Astrocyte of the cerebellum (primary cell): ENCODE measurements at places on chromosomes 3 and 15.

DNA sequence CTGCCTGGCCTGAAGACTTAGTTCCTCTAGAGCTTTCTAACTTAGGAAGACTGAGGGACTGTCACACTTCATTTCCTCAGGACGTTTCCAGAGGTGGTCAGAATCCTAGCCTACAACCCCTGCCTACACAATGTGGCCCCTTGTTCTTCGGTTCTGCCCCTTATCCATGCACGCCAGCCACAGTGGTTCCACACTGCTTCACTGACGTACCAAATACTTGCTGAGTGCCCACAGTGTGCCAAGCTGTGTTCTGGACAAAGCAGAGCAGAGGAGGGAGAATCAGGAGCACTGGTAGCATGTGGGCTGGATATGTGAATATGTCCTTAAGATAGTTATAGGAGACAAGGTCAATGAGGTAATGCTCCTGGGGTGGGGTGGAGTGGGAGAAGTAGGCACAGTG, 70.5 kb upstream of the SAMMSON start:
- no peak for DNase-seq

- DNase-seq = no peak
Observed at GRCh38 chr3:66722675-66723074, 221.9 kb upstream of the LRIG1 start.

GRCh38 chr3:178507507-178508442, 28.5 kb upstream of the KCNMB2 start:
- no peak for DNase-seq

GRCh38 chr3:108118038-108118768, 27.4 kb upstream of the CD47 start:
- DNase-seq = no peak

GRCh38 chr3:50089609-50089945, 858 bp downstream of the RBM5 start:
- peak; percentile 11 for DNase-seq

DNA sequence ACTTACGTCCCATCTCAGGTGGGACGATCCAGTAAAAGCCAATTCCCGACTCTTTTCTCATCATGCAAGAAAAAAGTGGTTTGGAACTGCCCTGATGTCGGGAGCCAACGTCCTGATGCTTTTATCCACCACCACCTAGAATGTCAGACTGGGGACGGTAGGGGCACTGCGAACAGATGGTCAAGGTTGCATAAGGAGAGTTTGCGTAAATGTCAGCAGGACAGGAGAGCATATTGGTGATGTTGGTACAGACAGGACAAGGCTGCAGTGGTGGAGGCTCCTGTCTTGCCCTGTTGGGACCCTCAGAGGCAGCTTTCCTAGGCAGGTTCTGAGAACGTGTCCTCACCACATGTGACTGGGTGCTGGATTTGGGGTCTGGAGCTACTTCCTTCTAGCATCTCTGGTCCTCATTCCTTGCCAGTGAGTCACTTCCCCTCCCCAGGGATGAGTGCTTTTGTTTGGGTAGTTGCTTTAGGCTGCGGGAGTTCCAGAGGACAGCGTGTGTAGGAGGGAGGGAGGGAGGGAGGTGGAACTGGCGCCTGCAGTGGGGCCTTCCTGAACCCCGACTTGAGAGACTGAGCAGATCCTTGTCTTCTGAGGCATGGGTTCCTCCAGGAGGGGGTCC, 21.0 kb downstream of the THSD4 start:
- DNase-seq = peak; percentile 49

- no peak for DNase-seq
Observed at GRCh38 chr3:121411523-121411922, 134.3 kb downstream of the POLQ start.

DNA sequence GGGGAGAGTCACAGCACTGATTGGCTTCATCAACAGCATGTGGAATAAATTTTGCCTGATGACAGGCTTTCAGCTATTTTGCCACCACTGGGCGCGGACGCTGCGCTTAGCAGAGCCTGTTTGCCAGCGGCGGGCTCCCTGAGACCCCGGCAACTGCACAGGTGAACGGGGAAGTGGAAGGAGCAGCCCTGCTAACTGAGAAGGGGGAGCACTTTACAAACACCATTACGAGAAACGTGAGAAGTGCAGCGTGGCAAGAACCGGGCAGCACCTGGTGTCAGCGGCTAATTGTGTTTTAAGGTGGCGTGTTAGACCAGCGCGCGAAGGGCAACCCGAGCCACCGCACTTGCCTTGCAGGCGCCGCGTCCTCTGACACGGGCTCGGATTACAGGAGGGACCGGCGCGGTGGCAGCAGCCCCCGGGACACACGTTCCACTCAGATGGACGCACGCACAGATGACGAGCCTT, 307.8 kb upstream of the ARRDC4 start:
- no peak for DNase-seq

DNA sequence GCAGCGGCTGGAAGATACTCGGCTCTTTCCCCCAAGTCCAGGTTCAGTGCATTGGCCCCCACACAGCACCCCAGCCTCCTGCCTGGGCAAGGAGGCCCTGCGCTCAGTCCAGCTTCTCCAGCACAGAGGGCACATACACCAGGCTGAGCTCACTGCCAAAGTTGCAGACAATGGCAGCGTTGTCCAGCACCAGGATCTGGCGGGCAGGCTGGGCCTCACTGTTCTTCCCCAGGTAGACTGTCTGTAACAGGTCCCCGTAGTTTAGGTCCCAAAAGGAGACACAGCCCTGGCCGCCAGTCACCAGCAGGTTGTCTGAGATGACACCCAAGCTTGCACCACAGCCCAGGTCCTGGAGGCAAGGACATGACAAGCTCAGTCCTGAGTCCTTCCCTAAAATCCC, 32.9 kb downstream of the PTPN23 start:
- DNase-seq = no peak

DNA sequence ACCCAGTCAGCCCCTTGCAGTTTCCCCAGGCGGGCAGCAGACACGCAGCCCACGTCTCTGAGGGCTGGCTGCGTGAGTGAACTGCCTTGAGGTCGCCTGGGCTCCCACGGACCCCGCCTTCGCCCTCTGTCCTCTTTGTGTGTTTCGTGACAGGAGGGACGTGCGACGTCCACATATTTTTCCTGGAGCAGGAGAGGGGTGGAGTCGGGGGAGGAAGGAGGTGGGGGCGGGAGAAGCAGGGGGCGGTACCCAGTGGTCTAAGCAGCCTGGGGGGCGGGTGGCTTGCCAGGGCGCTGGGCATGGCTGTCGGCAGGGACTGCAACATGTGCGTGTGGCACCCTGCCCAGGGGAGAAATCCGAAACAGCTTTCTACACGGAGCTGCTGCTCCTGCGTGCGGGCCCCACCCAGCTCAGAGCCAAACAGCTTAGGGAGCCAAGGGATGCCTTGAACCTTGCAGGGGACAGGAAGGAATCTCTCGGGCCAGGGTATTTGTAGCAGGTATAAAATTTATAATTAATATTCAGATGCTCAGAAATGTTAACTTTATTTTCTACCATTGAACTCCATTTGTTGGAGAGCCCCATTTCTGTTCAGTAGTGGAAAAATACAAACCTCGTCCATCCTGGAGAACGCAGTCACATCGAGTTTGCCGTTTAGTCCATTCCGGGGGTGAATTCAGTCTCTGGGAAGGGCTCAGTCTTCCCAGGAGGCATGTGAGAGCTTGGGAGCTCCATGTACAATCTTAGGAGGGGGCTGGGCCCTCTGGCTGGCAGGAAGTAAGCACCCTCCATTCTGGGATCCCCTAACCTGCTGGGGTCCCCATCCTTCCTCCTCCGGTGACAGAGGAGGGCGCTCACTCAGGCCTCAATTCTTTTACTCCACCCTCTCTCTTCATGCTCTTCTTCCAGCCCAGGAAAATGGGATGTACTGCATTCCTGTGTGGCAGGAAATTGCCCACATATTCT, 79.1 kb upstream of the MEF2A start:
- no peak for DNase-seq
